Thoracic aorta (tissue), 2 donors: ENCODE measurements at places on chromosomes 6 and 20. TPM values are rescaled to one million over a fixed set of nuclear protein-coding genes. Genes with fewer than 3 reads are reported as not detected.
A peak's percentile ranks its signal among the peaks of the same experiment; 100 is the strongest.

ZC3H12D gene
- 1.9 TPM for total RNA-seq

DNA sequence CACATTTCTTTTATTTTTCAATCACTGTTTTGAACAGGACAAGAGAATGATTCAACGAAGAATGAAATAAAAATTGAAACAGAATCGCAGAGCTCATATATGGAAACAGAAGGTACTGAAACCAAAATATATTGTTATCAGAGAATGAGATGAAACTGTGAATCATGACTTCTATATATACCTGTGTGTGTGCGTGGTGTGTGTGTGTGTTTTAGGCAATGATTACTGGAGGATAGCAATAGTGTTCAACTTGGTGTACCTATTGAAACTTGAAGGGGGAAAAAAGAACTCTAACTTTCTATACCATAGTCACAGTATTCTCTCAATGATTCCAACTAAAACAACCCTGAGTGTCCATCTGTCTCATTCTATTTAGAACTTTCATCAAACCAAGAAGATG lies 586.6 kb downstream of the KIF16B start:
- H3K36me3 ChIP-seq, result no peaks in the 10 kb centered on the region
- H3K4me1 ChIP-seq, result no peaks in the 10 kb centered on the region
- DNase-seq, result no peak
- no peak overlapping the region for H3K4me3 ChIP-seq
- no peak overlapping the region for H3K27ac ChIP-seq

DNA sequence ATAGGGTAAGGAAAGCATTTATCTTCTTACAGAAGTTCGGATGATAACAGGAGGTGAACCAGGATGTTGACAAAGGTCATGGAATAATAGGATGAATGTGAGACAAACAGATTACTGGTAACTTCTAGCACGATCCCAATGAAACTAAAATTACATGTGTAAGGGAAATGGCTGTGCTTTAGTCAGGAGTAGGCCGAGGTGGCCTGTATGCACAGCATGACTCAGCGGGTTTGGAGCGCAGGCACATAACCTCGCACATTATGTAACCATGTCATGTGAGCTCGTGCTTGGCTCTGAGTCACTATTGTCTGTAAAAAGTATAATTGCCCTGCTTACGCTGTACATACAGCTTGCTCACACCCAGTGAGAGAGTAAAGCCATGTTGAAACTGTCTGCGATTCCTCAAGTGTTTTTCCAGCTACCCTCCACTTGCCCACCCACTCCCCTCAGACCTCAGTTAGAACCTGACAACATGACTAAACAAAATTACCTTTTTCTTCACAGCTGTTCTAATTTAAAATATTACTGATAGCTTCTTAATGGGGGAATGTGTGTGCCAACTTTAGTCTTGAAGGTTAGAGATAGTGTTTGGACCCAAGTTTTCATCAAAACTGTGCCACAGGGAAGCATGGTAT lies 8.2 kb downstream of the CYB5R4 start:
- H3K4me1 ChIP-seq, result peaks cover 26% of the 10 kb centered on the region
- peaks cover 3% of the 10 kb centered on the region for H3K36me3 ChIP-seq
- H3K4me3 ChIP-seq, result no peak overlapping the region
- no peaks in the 10 kb centered on the region for H3K27me3 ChIP-seq
- H3K27ac ChIP-seq, result no peak overlapping the region

- H3K36me3 ChIP-seq, result no peaks in the 10 kb centered on the region
- no peak overlapping the region for H3K27ac ChIP-seq
- no peak for DNase-seq
- no peak overlapping the region for H3K4me3 ChIP-seq
- no peaks in the 10 kb centered on the region for H3K4me1 ChIP-seq
These were observed 27.5 kb upstream of the ADGRF4 start for GRCh38 chr6:47670851-47671250.

DNA sequence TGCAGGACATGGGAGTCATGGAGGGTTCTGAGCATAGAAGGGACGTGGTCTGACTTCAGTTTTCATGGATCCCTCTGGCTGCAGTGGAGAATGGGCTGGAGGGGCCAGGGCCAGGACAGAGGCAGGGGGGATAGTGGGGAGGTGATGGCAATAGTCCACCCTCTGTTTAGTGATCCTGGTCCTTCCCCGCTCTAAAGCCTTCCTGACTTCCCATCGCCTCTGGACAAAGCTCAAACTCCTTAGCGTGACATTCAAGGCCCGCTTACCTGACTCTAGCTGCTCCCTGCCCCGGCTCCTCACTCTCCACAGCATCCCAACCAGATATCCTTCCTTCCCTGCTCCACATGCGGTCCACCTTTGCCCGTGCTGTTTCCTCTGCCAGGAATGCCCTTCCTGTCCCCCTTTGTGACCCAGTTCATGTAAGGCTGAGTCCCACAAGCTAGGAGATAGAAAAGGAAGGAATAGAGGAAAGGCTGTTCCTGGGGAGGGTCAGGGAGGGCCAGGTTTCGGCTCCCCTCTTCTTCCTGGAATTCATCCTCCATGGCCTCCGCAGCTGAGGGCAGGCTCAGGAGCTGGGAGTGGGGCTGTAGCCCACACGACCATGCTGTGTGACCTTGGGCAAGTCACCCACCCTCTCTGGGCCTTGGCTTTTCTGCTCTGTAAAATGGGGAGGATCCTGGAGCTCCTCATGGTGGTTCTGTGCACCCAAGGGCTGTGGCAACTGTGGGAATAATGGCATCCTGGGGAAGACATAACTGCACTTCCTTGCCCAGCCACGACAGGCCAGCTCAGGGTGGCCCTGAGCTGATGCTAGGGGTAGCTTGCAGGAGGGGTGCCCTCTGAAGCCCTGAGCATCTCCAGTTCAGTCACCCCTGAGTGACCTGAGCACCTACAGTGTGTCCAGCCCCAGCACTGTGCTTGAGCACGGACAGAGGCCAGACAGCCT lies 116.1 kb downstream of the CEBPB start:
- no peaks in the 10 kb centered on the region for H3K36me3 ChIP-seq
- peaks cover 14% of the 10 kb centered on the region for H3K4me1 ChIP-seq
- H3K4me3 ChIP-seq, result no peak overlapping the region
- no peaks in the 10 kb centered on the region for H3K27me3 ChIP-seq
- peak overlapping the region; percentile 54 for H3K27ac ChIP-seq

GRCh38 chr6:144350528-144350880 lies 65.4 kb downstream of the UTRN start:
- H3K27me3 ChIP-seq, result no peaks in the 10 kb centered on the region
- H3K4me1 ChIP-seq, result peaks cover 45% of the 10 kb centered on the region
- no peaks in the 10 kb centered on the region for H3K36me3 ChIP-seq
- peak overlapping the region; percentile 3 for H3K4me3 ChIP-seq
- DNase-seq, result no peak

- DNase-seq, result no peak
- no peaks in the 10 kb centered on the region for H3K4me1 ChIP-seq
- no peak overlapping the region for H3K27ac ChIP-seq
- H3K27me3 ChIP-seq, result no peaks in the 10 kb centered on the region
- no peak overlapping the region for H3K4me3 ChIP-seq
These were observed 306.6 kb upstream of the ECI2 start for GRCh38 chr6:4441981-4442434.
